ENCODE measurements at places on chromosomes 2 and 18. TPM values are rescaled to one million over a fixed set of nuclear protein-coding genes. Genes with fewer than 3 reads are reported as not detected.

GRCh38 chr2:60306267-60306861, 247.1 kb downstream of the BCL11A start:
- H3K4me1 ChIP-seq, result no peaks in the 10 kb centered on the region
- H3K27me3 ChIP-seq, result no peaks in the 10 kb centered on the region
- peak overlapping the region; percentile 4 for H3K27ac ChIP-seq
- no peak for DNase-seq

DNA sequence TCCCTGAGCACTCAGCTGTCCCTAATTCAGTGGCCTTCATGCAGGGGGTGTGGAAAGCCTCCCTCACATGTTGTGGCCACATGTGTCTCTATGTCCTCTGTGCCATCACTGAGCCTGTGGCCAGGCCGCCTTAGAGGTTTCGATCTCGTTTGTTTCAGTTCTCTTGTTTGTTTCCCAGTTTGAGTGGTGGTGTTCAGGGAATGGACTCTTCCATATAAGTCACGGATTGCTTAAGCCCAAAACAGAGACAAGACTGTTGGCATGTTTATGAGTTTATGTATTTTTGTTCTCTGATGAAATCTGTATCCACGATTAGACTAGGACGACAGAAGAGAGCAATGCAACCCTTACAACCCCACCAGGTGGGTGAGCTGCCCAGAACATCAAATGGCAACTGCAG, 134.5 kb downstream of the CCBE1 start:
- H3K27ac ChIP-seq, result no peak overlapping the region
- H3K36me3 ChIP-seq, result no peaks in the 10 kb centered on the region
- no peaks in the 10 kb centered on the region for H3K27me3 ChIP-seq
- DNase-seq, result no peak

- no peak for DNase-seq
- H3K4me1 ChIP-seq, result no peaks in the 10 kb centered on the region
- no peak overlapping the region for H3K27ac ChIP-seq
- H3K36me3 ChIP-seq, result no peaks in the 10 kb centered on the region
Measured at GRCh38 chr2:126796931-126797621, 101.6 kb upstream of the TEX51 start.

DNA sequence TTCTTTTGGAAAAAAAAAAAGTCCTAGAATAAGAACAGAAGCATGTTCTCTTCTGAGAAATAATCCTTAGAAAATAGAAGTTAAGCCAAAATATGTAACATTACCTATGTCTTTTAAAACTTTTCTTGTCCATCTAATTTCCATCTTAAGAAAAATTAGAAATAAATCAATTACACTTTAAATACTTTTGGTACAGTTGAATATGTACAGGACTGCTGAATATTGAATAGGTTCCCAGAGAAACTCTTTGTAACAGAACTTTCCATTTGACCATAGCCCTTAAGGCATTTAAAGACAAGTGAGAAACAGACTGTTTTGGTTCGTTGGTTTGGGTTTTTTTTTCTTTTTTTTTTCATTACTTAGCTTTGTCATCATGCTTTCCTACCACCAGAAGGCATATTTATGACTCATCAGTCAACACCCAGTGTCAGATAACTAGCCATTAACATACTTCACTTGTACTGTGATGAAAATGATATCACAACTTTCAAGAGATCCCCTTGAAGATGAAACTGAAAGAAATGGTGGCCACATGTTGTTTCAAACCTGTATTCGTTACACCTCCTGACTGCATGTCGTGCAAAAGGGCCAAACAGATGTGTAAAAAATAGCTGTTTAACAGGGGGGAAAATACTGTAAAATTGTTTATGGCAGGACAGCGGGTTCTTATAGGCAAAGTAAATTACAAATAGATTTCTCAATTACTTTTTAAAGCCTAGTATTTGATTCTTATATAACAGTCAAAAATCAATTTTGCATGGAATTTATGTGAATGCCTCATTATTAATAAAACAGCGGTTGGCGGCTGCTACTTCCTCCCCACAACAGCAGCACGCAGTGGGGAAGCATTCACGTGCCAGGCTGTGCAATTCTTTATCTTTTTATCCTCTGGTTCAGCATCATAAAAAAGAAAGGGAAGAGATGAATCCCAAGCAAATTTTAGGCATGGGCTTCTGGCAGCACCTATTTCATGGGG, 280.7 kb upstream of the HNRNPA3 start:
- H3K4me1 ChIP-seq, result no peaks in the 10 kb centered on the region
- no peak for DNase-seq
- H3K27me3 ChIP-seq, result no peaks in the 10 kb centered on the region
- H3K36me3 ChIP-seq, result no peaks in the 10 kb centered on the region

DNA sequence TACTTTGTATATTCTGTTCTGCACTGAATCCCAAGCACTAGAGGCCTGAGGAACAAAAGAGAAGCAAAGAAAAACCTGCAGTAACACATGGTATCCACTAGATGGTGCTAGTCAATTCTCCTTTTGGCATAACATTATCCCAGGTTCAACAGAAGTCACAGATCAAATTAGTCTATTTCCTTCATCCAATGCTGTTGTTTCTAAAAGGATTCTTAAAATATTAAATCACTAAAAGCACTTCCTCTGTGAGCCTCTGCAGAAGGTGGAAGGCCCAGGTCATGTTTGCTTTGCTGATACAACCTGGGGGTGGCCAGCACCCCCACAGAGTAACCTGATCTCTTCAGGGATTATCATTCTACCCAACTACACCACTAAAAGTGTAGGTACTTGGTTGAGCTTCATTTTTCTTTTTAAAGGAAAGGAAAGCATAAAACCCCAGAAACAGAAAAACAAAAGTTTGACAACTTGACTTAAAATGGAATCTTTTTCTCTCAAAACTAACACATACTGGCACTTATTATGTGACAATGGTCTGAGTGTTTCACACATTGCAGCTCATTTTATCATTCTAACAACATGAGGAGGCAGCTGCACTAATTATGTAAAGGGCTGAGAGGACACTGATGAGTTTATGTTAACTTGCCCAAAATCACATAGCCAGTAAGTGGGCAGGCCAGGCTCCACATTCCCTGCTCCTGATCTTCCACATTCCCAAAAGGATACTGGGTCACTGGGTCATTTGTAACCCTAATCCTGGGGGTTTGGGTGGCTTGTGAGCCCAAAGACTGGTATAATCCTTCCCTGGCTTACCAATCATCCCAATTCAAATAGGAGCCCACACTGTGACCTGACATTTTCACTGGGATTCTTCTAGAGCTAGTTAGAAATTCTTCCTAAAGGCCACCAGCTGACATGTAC, 66.8 kb upstream of the DNER start:
- H3K4me3 ChIP-seq, result no peak overlapping the region
- H3K36me3 ChIP-seq, result no peaks in the 10 kb centered on the region
- DNase-seq, result no peak
- H3K27ac ChIP-seq, result no peak overlapping the region
- H3K27me3 ChIP-seq, result no peaks in the 10 kb centered on the region

DNA sequence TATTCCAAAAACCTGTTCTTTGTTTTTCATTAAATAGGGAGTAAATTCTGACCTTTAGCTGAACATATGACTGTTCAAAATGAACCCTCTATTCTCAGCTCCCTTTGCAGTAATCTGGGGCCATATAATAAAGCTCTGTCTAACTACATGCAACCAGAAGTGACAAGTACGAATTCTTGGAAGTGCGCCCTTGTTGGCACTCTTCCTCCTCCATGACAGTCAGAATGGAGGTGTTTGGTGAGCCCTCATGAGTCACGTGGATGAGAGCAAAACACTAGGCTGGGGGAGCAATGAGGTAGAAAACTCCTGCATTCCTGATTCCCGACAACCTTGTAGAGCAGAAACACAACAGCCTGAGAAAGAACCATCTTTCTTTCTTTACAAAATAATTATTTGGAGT, 552.9 kb downstream of the FBXO15 start:
- H3K27me3 ChIP-seq, result no peaks in the 10 kb centered on the region
- no peaks in the 10 kb centered on the region for H3K36me3 ChIP-seq
- DNase-seq, result no peak

DNA sequence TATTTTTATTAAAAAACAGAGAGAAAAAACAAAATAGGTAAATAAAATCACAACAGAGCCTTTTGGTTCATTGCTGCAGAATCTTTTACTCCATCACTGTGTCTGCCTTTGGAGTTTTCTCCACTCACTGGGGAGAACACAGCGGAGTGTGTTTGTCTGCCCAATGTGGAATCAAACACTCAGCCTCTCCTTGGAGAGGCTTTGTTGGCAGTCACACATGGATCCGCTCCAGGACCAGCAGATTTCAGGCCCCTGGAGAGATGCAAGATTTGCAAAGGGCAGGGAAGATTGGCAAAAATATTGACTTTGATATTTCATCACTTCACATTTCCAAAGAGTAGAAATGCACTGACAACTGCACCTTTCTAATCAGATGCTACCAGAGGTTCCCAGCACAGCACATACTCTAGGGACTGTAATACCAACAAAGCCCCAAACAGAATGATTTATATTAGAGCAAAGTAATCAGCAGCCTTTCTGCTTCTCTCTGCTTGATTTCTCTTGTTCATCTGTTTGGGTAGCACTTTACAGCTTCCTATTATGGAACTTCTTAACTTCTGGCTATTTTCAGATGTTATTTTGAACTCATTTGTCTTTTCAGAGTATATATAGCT, 1898.8 kb upstream of the PIK3C3 start:
- H3K4me3 ChIP-seq, result no peak overlapping the region
- H3K27me3 ChIP-seq, result no peaks in the 10 kb centered on the region
- H3K27ac ChIP-seq, result no peak overlapping the region
- no peaks in the 10 kb centered on the region for H3K4me1 ChIP-seq

GRCh38 chr2:119481501-119482455, 42.5 kb downstream of the SCTR start:
- no peak for DNase-seq
- H3K4me1 ChIP-seq, result no peaks in the 10 kb centered on the region
- H3K4me3 ChIP-seq, result no peak overlapping the region
- no peaks in the 10 kb centered on the region for H3K27me3 ChIP-seq
- no peak overlapping the region for H3K27ac ChIP-seq
- no peaks in the 10 kb centered on the region for H3K36me3 ChIP-seq

- H3K4me3 ChIP-seq, result no peak overlapping the region
- no peaks in the 10 kb centered on the region for H3K27me3 ChIP-seq
- no peaks in the 10 kb centered on the region for H3K36me3 ChIP-seq
- no peak for DNase-seq
- H3K4me1 ChIP-seq, result no peaks in the 10 kb centered on the region
- H3K27ac ChIP-seq, result peak overlapping the region; percentile 43
Measured at GRCh38 chr2:100757621-100758394, 62.1 kb upstream of the NPAS2 start.

GRCh38 chr2:234302664-234302991, 194.3 kb downstream of the ARL4C start:
- no peak overlapping the region for H3K4me3 ChIP-seq
- H3K27ac ChIP-seq, result no peak overlapping the region
- H3K27me3 ChIP-seq, result no peaks in the 10 kb centered on the region
- DNase-seq, result no peak
- no peaks in the 10 kb centered on the region for H3K36me3 ChIP-seq

DNA sequence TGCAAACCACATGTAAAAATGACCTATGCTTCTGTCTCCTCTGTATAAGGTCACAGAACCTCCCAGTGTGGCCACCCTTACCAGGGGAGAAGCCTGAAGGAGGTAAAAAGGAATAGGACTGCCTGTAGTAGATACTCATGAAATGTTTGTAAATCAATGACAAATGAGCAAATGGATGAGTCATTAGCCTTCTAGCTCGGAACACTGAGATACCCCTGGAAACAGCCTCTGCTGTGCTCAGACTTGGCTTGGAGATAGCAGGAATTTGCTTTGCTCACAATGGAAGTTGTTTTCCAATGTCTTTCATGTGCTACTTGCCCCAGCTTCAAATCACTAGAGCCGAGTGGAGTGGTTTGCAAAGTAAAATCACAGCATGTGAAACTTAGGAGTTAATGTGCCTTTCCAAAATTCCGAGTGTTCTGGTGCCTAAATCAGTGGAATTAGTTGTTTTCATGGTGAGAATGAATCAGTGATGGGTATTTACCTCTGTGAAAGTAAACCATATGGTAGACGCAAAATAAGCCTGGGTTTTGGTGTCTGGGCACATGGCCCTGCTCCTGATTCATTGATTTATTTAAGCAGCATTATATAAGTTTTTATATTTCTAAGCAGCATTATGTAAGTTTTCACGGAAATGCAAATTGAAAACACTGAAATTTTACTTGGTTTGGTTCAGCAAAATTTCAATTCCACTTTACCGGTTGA, 154.0 kb upstream of the MAP3K20 start:
- no peak overlapping the region for H3K4me3 ChIP-seq
- DNase-seq, result no peak
- H3K27me3 ChIP-seq, result no peaks in the 10 kb centered on the region
- H3K4me1 ChIP-seq, result no peaks in the 10 kb centered on the region
- no peaks in the 10 kb centered on the region for H3K36me3 ChIP-seq

DNA sequence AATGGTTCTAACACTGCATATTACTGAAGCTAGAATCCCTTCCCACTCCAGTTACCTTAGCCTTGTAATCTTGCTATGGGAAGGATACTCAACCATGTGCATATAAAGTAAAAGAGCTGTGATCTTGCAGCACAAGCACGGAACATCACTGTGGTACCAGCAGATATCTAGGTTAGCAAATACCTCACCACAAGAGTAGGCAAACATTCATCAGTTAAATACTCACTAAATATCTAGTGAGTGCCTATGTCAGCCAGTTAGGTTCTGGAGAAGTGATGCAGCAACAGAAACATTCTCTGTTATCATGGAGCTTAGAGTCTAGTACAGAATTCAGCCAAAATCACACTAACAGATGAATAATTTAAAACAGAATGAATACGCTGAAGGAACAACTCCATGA, 349.6 kb upstream of the UBE2E3 start:
- no peaks in the 10 kb centered on the region for H3K27me3 ChIP-seq
- DNase-seq, result no peak
- H3K4me3 ChIP-seq, result no peak overlapping the region
- H3K4me1 ChIP-seq, result no peaks in the 10 kb centered on the region
- no peaks in the 10 kb centered on the region for H3K36me3 ChIP-seq
- H3K27ac ChIP-seq, result no peak overlapping the region

GRCh38 chr18:74456349-74457042, 612 bp downstream of the DIPK1C start:
- H3K27ac ChIP-seq, result no peak overlapping the region
- DNase-seq, result no peak
- H3K4me1 ChIP-seq, result no peaks in the 10 kb centered on the region
- H3K4me3 ChIP-seq, result peak overlapping the region; percentile 44
- no peaks in the 10 kb centered on the region for H3K36me3 ChIP-seq

CXCR4 gene
- 32.4 TPM for total RNA-seq

TIGD1 gene
- total RNA-seq, result 5.0 TPM

HSBP1L1 gene
- total RNA-seq, result 42.1 TPM

PARD3B gene
- 25.9 TPM for total RNA-seq

CCDC138 gene
- total RNA-seq, result 5.2 TPM

MALL gene
- 19.6 TPM for total RNA-seq

Data from breast epithelium (tissue), 4 donors.